ENCODE measurements at places on chromosomes 6 and 20. TPM values are rescaled to one million over a fixed set of nuclear protein-coding genes. Genes with fewer than 3 reads are reported as not detected.

Gene SLC16A10
- polyA plus RNA-seq, result 1.4 TPM

Gene RNF39
- polyA plus RNA-seq, result not detected

Gene HAO1
- not detected for polyA plus RNA-seq

Gene SLC17A1
- polyA plus RNA-seq, result not detected

Gene GNRH2
- not detected for polyA plus RNA-seq

Gene FABP7
- not detected for polyA plus RNA-seq

Gene MLN
- not detected for polyA plus RNA-seq

Gene EFCAB8
- 0.15 TPM for polyA plus RNA-seq

Gene LTA
- 0.44 TPM for polyA plus RNA-seq

Gene SLC22A1
- not detected for polyA plus RNA-seq

Gene BACH2
- 0.29 TPM for polyA plus RNA-seq

Gene CPNE5
- polyA plus RNA-seq, result 18.4 TPM

Gene TMEM170B
- polyA plus RNA-seq, result 1.3 TPM

Gene HNF4A
- polyA plus RNA-seq, result under 0.01 TPM

Gene OR2H2
- polyA plus RNA-seq, result not detected

Gene IRF4
- 0.15 TPM for polyA plus RNA-seq

Gene C6orf58
- polyA plus RNA-seq, result not detected

Gene MUC22
- polyA plus RNA-seq, result under 0.01 TPM

Gene TGIF2
- 2.9 TPM for polyA plus RNA-seq

Gene SPATS1
- polyA plus RNA-seq, result not detected

Gene FNDC11
- polyA plus RNA-seq, result 0.29 TPM

Gene BTNL2
- polyA plus RNA-seq, result not detected

Gene JPH2
- polyA plus RNA-seq, result 61.9 TPM

Gene MEI4
- polyA plus RNA-seq, result not detected

Gene WFDC12
- polyA plus RNA-seq, result not detected

Gene POM121L2
- polyA plus RNA-seq, result not detected

All from heart right ventricle (tissue), 16 donors.